Inflammatory macrophage (primary cell): ENCODE measurements at places on chromosomes 16 and 17.

DNA sequence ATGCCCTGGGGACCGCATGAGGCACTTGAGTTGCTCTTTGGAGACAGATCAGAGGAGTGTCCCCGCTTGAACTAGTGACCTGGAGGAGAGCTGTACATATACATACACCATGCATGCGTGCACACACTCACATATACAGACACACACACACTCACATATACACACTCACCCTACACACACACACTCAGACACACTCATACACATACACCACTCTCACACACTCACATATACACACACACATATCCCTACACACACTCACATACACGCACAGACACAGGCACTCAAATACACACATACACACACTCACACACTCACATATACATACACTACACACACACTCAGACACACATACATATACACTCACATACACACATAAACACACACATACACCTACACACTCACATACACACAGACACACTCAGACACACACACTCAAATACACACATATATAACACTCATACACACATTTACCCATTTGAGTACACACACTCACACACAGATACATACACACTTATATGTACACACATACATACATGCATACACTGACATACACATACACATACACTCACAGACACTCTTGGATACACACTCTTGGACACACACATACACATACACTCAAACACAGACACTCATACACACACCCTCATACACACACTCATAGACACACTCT lies 5.4 kb upstream of the MPP2 start:
- no peak for DNase-seq

GRCh38 chr17:48310748-48311213 lies 119.2 kb downstream of the SKAP1 start:
- DNase-seq, result no peak

- no peak for DNase-seq
Measured at GRCh38 chr17:50767446-50767845, at the start of gene ANKRD40CL. Gene ANKRD40CL, minus strand, starts transcription at chr17:50767518. Its CDS starts 605 bp downstream, at chr17:50766913.

DNA sequence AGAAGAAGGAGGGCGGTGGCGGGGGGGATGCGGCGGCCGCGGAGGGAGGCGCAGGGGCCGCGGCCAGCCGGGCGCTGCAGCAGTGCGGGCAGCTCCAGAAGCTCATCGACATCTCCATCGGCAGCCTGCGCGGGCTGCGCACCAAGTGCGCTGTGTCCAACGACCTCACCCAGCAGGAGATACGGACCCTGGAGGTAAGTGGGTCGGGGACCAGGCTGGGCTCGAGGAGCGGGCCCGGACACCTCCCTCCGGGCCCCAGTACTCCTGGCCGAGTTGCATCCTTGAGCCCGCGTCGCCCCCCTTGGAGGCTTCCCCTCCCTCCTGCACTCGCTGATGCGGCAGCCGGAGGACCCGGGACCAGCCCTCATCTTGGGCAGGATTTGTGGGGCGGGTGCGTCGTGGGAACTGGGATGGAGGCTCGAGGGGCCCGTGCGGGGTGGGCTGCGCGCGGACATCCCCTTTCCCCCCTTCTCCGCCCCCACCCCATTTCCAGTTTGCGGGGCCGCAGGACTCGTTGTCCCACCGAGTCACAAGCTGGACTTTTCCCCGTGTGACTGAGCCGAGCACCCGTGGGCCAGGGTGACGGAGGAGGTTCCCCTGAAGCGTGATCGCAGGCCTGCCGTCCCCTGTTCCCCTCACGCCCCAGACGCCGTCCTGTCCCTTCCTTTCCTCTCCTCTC lies 572 bp downstream of the KSR1 start:
- no peak for DNase-seq

DNA sequence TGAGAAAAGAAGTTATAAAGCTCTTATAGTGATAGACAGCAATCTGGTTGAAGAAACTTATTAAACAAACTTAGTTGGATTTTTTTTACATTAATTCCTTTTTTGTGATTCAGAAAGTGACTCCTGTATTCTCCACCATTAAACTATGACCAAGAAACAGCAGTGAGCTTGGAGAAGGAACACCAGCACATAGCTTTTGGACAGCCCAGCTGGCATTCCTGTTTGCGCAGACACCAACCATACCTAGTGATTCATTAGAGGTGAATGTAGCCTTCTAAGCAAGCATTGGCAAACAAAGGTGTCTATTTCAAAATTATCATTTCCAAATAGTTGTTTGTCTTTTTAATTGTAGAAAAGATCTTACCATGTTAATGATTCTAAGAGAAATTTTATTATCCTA lies 94.4 kb downstream of the STXBP4 start:
- no peak for DNase-seq

DNA sequence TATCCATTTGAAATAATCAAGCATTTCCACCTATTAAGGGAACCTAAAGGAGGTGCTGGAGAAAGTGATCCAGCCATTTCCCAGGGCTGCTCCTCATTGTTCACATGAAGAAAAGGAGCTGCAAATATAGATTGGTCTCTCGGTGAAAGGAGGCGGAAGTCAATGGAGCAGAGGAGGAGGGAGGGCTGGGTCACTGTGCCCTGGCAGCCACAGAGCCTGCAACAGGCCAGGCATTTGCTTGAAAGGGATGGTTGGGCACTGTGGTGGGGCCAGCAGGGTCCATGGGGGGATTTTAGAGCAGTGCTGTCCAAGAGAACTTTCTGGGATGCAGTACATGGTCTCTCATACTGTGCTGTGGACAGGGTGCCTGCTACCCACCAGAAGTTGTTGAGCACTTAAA lies 173.2 kb downstream of the CYLD start:
- DNase-seq, result no peak

DNA sequence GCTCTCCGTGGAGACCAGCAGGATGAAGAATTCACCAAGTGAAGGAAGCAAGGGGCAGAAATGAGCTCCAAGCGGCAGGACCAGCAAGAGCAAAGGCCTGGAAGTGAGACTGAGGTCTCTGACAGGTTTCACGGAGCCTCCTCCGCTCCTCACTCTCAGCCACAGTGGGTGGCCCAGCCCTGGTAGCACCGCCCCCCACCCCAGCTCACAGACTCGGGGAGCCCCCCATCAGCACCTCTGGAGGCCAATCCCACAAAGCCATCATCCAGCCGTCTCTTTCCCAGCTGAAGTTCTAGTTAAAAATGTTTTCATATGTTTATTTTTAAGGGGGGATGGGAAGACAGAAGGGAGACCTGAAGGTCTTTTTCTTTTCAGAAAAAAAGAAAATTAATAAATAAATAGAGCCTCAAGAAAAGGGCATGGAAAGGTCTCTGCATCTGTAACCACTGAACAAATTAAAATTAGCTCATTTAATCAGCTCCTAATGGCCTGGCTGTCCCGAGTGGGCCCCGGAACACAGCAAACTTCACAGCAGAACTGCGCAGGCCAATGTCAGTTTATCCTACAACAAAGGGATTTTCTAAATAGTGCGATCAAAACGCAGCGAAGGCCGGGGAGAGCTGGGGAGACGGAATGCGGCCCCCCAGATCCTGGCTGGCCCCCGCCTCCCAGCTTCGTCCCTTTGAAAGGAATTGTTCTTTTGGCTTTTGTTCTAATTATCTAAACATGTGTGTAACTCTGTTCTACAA lies 190.3 kb downstream of the ZNF423 start:
- DNase-seq, result no peak

GRCh38 chr17:60971515-60972369 lies 294.1 kb downstream of the BCAS3 start:
- DNase-seq, result peak; percentile 24

GRCh38 chr17:8963647-8964258 lies 1.8 kb downstream of the PIK3R5 start:
- no peak for DNase-seq

DNA sequence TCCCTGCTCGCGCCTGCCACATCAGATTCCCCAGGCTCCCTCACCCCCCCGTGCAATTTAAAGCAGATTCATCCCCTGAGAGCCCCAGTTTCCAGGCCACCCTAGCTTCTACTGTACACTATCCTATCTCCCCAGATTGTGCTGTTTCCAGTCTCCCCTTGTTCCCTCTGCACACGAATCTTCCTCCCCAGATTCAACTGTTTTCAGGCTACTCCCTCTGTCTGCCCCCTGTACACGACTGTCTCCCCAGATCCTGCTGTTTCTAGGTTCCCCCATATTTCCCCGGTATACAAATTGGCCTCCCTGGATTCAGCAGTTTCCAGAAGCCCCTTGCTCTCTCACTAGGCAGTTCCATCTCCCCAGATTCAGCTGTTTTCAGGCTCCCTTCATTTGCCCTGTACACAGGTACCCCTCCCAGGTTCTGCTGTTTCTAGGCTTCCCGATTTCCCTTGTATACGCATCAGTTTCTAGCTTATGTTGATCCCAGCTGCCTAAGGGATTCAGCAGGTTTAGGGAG lies 22.9 kb downstream of the COPZ2 start:
- no peak for DNase-seq

- no peak for DNase-seq
Measured at GRCh38 chr16:80931801-80932707, 74.6 kb downstream of the CMC2 start.

GRCh38 chr17:57489321-57489720 lies 233.0 kb downstream of the MSI2 start:
- no peak for DNase-seq

DNA sequence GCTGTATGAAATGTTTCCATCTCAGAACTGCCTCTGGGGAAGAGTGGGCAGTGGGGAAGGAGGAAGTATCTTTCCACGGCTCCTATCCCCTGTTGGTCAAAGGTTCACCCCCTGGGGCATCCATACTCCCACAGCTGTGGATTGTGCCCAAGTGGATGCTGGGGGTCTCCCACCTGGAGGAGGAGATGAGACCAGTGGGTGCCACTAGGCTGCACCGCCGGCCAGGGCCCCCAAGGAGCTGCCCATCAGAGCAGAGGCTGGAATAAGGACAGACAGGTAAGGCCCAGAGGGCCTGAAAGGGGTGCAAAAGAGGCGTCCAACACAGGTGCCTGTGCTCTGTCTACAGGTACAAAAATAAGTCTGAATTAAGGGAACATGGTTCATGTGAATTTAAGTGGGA lies 87.5 kb downstream of the WSCD1 start:
- no peak for DNase-seq

DNA sequence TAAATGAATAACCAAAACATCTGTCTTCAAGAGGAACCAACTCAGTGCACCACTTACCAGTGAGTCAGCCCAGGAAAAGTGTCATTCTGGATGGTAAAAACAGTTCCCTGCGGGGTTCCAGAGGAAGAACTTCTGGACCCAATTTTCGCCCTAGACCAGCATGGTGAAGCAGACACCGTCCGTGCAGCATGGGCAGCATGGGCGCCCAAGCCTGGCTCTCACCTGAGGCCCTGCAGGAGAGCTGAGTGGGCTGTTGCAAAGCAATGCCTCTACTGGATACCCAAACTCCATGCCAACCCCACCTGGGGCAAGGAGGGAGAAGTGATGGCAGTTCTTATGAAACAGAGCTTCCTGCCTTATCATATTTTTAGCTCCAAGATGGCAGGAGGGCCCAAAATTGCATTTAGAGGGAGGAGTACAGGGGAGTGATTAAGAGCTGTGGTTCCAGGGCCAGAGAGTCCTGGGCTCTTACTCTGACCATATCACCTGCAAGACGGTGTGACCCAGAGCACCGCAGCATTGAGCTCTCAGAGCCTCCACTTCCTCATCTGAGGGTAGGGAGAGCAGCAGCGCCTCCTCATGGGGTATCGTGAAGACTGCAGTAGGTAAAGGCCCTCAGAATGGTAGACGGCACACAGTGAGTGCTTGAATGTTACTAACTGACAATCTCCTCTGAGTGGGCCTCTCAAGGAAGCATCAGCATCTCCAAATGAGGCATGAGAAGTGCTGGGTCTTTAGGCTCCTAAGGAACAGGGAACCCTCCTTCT lies 16.6 kb upstream of the INPP5K start:
- DNase-seq, result peak; percentile 29

DNA sequence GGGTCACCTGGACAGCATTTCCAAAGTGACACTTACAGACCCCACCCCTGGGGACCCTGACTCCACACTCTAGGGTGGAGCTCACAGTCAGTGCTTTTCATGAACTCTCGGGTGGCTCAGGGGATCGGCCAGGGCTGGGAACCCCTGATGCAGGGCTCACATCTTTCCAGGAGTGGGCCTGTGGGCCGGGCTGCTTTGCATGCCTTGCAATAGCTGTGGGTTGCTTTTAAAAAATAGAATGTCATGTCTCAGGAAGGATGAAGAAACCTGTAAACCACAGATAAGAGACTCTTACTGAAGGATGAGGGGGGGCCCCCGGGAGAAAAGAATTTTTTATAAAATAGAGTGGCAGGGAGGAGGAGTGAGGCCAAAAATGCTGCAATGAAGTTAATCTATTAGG lies 40.2 kb downstream of the RBFOX3 start:
- DNase-seq, result no peak

GRCh38 chr17:70076189-70076588 lies 1.2 kb downstream of the KCNJ16 start:
- no peak for DNase-seq

- DNase-seq, result no peak
Measured at GRCh38 chr16:51184702-51185433, 33.8 kb upstream of the SALL1 start.

GRCh38 chr16:19588661-19589060 lies 33.2 kb downstream of the VPS35L start:
- no peak for DNase-seq

DNA sequence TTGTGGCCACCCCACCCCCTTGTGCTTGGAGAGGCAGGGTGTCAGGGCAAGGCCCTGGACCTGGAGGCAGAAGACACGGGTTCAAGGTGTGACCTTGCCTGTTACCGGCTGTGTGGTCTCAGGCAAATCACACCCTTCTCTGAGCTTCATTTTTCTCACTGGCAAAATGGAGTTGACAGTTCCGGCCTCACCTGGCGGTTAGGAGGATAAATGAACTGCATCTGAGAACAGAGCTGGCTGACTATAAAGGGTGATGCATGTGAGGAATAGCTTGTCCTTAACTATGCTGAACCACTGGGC lies 4.2 kb upstream of the MEOX1 start:
- no peak for DNase-seq

DNA sequence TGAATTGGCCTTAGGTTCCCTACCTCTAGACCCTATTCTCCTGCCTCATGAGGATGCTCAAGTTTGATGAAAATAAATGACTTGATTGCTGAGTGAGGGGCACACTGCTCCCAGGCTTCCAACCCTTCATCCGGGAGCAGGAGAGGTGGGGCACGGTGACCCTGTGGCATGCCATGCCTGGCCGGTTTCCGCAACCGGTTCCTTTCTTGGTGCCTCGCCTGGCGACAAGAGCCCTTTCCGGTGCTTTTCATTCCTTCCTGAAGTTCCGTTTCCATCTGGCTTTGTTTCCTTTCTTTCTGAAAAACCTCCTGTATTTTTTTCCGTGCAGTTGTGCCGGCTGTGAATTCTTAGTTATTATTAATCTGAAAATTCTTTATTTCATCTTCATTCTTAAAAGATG lies 27.7 kb downstream of the CRAMP1 start:
- no peak for DNase-seq

GRCh38 chr16:6265968-6266367 lies 1066.7 kb upstream of the RBFOX1 start:
- no peak for DNase-seq

- no peak for DNase-seq
Measured at GRCh38 chr17:15413101-15413771, 54.2 kb downstream of the CDRT4 start.

- DNase-seq, result no peak
Measured at GRCh38 chr17:49013311-49014213, 16.4 kb downstream of the IGF2BP1 start.
